Renal cortical epithelial cell (primary cell): ENCODE measurements at places on chromosomes 16 and 17. TPM values are rescaled to one million over a fixed set of nuclear protein-coding genes. Genes with fewer than 3 reads are reported as not detected.

PRSS33 gene
- not detected in 2 replicates for total RNA-seq

NME2 gene
- 542 and 1,134 TPM in 2 replicates for total RNA-seq

CALCOCO2 gene
- total RNA-seq: 32.8 and 62.6 TPM in 2 replicates

SMPD3 gene
- total RNA-seq: under 0.01 TPM in 1 of 2 replicates, not detected in the other

TEX14 gene
- total RNA-seq: not detected in 2 replicates

FBXO39 gene
- total RNA-seq: 0.20 TPM in 1 of 2 replicates, not detected in the other

HOXB5 gene
- 0.35 and 2.4 TPM in 2 replicates for total RNA-seq

AIPL1 gene
- total RNA-seq: not detected in 2 replicates

CHST6 gene
- 1.1 and 1.4 TPM in 2 replicates for total RNA-seq

AGRP gene
- total RNA-seq: not detected in 2 replicates

TBC1D3L gene
- 1.4 and 6.3 TPM in 2 replicates for total RNA-seq

CACNG3 gene
- not detected in 2 replicates for total RNA-seq

CCL5 gene
- not detected in 2 replicates for total RNA-seq

PRR11 gene
- total RNA-seq: 2.4 and 10.2 TPM in 2 replicates

- DNase-seq: no peak
Observed at GRCh38 chr16:86046667-86047270, 147.8 kb downstream of the IRF8 start.

DNA sequence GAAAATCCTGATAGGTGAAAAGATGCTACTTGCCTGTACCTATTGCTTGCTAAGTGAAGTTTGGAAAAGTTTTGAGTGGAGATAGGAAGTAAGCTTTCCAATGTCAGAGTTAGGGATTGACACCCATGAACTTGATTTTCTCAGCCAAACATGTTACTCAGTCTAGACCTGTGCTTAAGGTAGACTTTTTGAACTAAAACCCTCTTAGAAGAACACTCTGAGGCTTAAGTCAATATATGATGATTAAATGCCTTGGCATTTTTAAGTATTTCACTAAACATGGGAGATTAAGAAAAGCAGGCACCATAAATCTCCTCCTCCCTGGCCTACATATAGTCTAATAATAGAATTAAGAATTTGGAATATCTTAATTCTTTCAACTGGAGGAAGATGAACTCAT is 785.6 kb upstream of the SOX9 start:
- DNase-seq: no peak

DNA sequence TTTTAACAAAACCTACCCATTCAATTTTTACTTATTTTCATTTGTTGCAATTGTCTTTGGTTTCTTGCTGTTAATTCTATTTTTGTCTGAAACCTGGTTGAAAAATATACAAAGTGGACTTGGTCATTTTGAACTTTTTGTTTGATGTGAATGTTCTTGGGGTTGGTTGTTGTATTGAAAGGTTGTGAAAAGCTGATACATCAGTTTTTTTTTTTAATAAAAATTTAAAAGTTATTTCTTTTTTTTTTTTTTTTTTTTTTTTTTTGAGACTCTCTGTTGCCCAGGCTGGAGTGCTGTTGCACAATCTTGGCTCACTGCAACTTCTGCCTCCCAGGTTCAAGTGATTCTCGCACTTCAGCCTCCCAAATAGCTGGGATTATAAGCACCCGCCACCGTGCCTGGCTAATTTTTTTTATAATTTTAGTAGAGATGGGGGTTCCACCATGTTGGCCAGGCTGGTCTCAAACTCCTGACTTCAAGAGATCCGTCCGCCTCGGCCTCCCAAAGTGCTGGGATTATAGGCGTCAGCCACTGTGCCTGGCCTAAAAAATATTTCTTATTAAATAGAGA is 28.9 kb downstream of the WIPF2 start:
- DNase-seq: no peak

DNA sequence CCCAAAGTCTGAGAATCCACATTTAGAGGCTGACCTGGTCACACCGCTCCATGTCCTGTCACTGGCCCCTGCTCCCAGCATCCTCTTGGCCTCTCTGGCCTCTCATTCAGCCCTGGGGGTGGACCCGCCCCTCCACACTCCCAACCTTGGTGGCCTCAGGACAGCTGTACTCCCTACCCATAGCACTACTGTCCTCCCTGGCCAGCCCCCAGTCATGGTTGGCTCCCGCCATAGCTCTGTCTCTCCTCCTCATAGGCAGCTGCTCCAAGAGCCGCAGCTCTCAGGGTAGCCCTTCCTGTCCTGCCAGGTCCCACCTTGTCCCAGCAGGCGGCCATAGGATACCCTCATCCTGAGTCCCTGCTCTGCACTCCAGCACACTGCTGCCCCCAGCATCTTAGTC is 38.0 kb upstream of the PHB1 start:
- no peak for DNase-seq

DNA sequence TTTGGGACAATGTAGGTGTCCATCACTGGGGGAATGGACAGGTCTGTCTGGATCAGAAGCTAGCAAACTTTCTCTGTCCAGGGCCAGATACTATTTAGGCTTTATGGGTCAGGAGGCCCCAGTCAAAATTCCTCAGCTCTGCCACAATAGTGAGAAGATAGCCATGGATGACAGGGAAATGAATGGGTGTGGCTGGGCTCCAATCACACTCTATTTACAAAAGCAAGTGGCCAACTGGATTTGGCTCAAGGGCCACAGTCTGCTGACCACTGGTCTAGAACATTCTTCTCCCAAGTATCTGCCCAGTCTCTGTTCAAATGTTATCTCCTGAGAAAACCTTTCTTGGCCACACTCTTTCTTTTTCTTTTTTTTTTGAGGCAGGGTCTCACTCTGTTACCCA is 339.9 kb downstream of the SOX9 start:
- peak; percentile 36 for DNase-seq

DNA sequence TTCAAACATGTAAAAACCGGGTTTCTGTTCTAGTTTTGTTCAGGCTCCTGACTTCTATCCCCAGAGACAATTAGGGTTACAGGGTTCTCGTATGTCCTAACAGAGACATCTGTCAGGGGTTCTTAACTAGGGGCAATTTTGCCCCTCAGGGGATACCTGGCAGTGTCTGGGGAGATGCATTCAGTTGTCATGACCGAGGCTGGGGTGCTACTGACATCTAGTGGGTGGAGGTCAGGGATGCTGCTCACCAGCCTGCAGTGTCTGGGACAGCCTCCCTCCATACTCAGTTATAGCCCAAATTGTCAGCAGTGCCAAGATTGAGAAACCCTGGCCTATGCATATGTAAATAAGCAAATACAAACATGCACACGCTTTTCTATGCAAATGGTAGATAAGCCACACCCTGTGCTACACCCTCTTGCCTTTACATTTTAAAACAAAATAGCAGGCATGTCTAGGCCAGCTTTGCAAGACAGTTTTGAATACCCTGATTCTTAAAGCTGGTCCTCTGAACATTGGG is 37.4 kb downstream of the CLEC16A start:
- no peak for DNase-seq

DNA sequence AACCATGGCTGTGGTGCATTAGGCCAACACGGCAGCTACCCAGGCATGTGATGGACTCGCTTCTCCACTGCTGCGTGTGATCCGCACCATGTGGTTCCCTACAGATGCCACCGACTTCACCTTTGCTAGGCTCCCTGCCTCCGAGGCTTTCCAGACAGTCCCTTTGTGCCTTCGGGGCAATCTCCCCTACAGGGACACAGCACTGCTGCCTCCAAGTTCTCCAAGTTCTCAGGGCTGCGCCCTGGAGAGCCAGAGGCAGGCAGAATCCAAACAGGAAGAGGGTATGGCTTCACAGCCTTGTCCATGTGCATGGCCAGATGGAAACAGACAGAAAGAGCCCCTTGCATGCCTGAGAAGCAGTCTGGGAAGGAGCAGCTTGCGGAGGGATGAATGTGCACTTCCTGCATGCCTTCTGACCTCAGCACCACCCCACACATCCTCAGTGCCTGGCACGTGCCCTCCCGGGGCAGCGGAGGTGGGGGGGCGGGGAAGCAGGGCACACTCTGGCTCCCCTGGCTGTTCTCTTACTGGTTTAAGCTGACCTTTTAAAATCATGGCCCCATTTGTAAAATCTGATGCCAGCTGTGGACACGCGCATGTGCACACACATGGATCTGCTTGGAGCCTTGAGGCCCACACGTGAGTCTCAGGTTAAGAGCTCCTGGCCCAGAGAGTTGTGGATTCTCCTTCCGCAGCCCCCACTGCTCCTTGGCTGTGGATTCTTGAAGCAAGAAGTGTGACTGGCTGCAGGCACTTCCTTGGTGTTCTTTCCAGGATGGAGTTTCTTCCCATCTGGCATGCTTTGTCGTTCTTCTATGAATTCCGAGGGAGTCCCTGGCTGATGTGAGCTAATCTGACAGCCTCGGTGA is 55.3 kb upstream of the MTSS2 start:
- peak; percentile 67 for DNase-seq

GRCh38 chr16:49658531-49658930 is 197.4 kb downstream of the ZNF423 start:
- no peak for DNase-seq

DNA sequence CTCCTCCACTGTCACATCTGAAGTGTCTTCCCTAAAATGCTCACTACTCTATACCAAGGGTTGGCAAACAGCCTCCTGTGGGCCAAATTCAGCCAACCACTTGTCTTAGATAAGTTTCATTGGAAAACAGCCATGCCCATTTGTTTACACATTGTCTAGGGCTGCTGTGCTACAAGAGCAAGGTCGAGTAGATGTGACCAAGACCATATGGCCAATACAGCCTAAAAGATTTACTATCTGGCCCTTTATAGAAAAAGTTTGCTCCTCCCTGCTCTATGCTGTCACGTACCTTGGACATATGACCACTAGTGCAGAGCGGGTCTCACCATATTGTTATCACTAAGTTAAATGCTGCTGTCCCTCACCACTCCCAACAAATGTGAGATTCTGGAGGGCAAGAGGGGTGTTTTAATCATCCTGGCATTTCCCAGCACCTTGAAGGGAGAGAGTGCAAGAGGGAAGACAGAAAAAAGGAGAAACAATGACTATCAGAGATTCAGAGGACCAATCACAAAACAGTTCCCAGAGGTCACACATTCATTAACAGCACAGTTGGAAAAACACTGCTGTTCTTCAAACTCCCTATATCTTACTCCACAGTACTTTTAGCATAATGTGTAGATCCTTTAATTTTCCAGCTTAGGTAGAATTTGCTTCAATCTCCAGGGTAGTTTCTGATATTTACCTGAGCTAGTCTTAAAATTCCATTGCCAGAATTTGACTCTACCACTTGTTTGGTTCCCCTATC is 13.2 kb downstream of the LSM12 start:
- no peak for DNase-seq

DNA sequence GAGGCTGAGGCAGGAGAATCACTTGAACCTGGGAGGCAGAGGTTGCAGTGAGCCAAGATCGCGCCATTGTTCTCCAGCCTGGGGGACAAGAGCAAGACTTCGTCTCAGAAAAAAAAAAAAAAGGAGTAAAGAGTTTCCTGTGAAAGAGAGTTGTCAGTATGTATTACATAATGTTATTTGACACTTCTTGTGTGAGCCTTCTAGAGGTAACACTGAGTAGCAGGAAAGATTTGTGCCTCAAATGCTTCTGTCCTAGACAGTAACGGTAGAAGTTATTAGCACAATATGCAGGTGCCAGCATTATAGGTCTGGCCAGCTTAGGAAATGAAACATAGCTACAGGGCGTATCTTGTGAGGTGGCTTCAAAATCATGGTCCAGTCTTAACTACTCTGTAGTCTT is 6.2 kb downstream of the RPS6KB1 start:
- no peak for DNase-seq

DNA sequence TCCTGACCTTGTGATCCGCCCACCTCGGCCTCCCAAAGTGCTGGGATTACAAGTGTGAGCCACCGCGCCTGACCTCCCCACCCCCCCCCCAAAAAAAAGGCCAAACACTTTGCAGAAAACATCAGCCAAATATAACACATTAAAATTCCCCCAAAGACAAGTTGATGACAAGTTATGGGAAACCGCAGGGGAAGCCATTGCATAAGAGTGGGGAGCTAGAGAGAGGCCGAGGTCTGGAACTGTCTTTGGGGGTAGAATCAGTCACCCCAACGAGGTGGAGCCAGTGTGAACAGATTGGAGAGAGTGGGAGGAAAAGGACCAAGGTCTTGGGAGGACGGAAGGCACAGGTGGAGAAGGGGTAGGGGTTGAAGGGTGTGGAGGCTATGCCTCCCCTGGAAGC is 2.8 kb downstream of the DRC3 start:
- no peak for DNase-seq

- DNase-seq: no peak
Observed at GRCh38 chr16:23941963-23942564, 106.3 kb downstream of the PRKCB start.

DNA sequence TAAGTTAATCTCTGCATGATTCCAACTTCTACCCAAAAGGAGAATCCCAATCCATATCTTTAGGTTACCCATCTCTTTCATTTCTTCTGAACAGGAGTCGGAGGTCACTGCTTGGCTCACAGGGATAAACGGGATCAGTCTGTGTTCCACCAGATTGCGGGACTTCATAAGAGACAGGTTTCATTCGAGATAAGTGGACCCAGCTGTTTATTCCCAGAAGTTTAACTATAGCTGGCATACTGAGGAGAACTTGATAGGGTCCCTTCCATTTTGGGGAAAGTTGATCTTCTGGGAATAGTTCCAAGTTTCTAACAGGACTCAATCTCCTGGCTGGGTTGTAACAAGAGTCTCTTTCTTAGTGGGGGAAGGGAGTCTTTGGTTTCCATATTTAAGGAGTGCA is 45.4 kb upstream of the ARL4D start:
- DNase-seq: no peak

- DNase-seq: no peak
Observed at GRCh38 chr16:52533296-52533695, 13.6 kb downstream of the TOX3 start.

- no peak for DNase-seq
Observed at GRCh38 chr17:64091116-64091515, 38.8 kb downstream of the ERN1 start.

DNA sequence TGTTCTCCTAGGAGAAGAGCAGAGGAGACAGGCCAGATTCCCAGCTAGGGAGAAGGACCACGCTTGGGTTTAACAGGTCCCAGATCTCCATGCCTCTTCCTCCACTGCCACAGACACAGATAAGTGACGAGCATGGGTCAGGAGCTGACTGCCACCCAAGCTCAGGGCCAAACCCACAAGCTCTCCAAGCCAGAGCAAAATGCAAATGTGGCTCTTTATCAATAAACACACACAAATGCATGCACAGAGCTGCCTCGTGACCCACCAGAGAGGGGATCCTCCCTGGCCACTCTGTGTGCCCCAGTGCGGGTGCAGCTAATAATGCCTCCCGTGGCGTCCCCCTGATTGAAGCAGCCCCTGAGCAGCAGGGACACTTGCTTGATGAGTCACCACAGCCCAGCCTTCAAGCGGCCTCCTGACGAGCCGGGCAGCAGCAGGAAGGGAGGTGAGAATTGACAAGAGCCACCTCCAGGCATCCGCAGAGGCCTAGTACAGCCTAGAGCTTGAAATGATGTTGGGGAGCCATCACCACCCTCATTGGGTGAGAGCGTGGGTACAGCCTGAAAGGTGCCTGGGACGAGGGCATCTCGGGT is 143.9 kb downstream of the CCDC182 start:
- no peak for DNase-seq
